ENCODE measurements at places on chromosomes 2 and 18. TPM values are rescaled to one million over a fixed set of nuclear protein-coding genes. Genes with fewer than 3 reads are reported as not detected.

- no peaks in the 10 kb centered on the region for H3K4me1 ChIP-seq
- H3K27me3 ChIP-seq = no peaks in the 10 kb centered on the region
- no peak overlapping the region for H3K4me3 ChIP-seq
- DNase-seq = no peak
Observed at GRCh38 chr2:129237966-129238725, 741.3 kb upstream of the RAB6C start.

DNA sequence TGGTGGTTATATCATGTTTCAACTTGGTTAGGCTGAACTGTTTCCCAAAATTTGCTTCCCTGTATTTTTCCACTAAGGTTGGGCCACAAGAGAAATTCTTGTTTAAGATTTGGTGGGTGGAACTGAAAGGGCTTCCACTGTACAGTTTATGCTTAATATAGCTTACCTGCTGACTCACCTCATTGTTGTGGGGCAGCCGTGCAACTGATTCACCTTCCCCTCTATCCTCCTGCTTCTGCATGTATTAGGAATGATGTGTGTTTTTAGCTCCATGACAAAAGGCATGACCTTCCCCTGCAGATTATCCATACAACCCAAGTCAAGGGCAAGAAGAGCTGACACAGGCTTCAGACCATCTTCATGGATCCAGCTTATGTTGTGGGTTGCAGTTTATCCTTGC is 98.4 kb upstream of the GULP1 start:
- no peak overlapping the region for H3K4me3 ChIP-seq
- DNase-seq = no peak
- H3K27ac ChIP-seq = no peak overlapping the region
- no peaks in the 10 kb centered on the region for H3K36me3 ChIP-seq
- no peaks in the 10 kb centered on the region for H3K4me1 ChIP-seq

- H3K36me3 ChIP-seq = no peaks in the 10 kb centered on the region
- H3K27me3 ChIP-seq = no peaks in the 10 kb centered on the region
Observed at GRCh38 chr2:64164629-64165028, 20.4 kb upstream of the PELI1 start.

DNA sequence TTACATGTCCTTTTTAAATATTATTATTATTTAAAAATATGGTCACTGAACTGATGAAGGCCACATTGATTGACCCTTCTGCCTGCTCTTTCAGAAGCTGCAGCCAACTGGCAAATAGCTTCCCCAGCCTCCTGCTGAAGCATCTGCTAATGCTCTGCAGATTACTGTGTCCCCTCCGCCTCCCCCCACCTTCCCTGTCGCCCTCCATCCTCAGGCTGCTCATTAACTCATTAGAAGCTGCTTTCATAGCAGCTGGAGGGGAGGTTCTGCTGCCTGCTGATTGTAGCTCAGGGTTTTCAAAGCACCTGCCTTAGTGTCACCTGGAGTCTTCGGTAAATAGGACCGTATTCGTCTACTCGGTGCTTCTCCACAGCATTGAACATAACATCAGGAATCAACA is 24.8 kb upstream of the LMAN1 start:
- no peaks in the 10 kb centered on the region for H3K36me3 ChIP-seq
- DNase-seq = no peak
- no peaks in the 10 kb centered on the region for H3K4me1 ChIP-seq
- H3K4me3 ChIP-seq = no peak overlapping the region
- peaks cover 11% of the 10 kb centered on the region for H3K27me3 ChIP-seq
- no peak overlapping the region for H3K27ac ChIP-seq

GRCh38 chr2:222698276-222698675 is 26.8 kb downstream of the MOGAT1 start:
- H3K36me3 ChIP-seq = no peaks in the 10 kb centered on the region
- peaks cover 15% of the 10 kb centered on the region for H3K4me1 ChIP-seq

DNA sequence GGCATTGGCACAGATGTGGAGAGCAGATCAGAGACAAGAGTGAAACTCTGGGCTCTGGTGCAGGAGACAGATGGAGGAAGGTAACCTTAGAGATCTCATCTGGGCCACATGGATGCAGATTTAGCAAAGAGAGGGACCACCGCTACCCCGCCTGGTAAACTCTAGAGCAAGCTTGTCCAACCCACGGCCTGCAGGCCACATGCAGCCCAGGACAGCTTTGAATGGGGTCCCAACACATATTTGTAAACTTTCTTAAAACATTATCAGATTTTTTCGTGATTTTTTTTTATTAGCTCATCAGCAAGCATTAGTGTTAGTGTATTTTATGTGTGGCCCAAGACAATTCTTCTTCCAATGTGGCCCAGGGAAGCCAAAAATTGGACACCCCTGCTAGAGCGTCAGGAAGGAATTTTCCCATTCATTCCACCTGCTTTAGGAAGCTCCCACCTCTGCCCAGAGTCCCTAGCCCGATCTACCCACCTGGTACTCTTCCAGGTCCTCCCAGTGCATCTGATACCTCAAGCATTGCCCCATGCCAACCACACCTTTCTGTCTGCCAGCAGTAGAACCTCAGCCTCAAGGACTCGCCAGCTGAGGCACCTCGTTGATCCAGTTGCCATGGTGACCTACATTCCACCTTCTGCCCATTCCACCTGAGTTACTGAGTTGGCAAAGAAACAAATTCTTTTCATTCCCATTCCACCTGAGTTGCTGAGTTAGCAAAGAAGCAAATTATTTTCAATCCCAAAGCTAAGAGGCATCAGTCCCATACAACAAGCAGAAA is at the start of gene CIB4:
CIB4 (minus strand) TSS at position 586 of the 784 bp plus-strand sequence; CDS start at position 534, 52 bp downstream.
- no peak within 1 kb of the TSS for H3K4me3 ChIP-seq
- H3K27me3 ChIP-seq = peaks cover 10% of the 10 kb centered on the region
- H3K4me1 ChIP-seq = no peaks in the 10 kb centered on the region
- H3K36me3 ChIP-seq = no peaks in the 10 kb centered on the region
- no peak for DNase-seq

GRCh38 chr18:36578871-36579710 is 249.7 kb downstream of the TPGS2 start:
- H3K36me3 ChIP-seq = no peaks in the 10 kb centered on the region
- no peaks in the 10 kb centered on the region for H3K4me1 ChIP-seq
- peaks cover 1% of the 10 kb centered on the region for H3K27me3 ChIP-seq
- DNase-seq = no peak
- H3K27ac ChIP-seq = no peak overlapping the region

DNA sequence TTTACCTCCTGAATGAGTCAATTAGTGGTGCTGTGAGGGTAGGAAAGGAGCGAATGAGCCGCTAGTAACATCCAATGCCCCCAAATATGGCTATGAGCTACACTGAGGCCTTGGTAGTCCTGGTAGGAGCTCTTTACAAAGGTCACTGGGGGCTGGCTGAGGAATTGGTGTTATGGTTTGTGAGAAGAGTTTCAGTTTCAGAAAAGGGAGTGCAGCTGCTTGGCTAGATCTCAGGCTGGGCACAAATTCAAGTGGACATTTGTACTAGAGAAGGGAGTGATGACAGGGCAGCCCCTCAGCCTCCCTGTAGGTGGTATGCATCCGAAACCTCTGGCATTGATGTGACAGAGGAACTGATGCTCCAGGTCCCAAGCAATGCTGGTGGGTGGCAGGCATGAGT is 13.9 kb upstream of the PAIP2B start:
- H3K4me1 ChIP-seq = peaks cover 5% of the 10 kb centered on the region
- no peak overlapping the region for H3K4me3 ChIP-seq
- H3K27ac ChIP-seq = no peak overlapping the region
- no peaks in the 10 kb centered on the region for H3K36me3 ChIP-seq

GRCh38 chr2:84971510-84972206 is 697 bp downstream of the KCMF1 start:
- no peaks in the 10 kb centered on the region for H3K27me3 ChIP-seq
- peak; percentile 83 for DNase-seq
- H3K4me1 ChIP-seq = peaks cover 62% of the 10 kb centered on the region
- peak overlapping the region; percentile 97 for H3K27ac ChIP-seq
- H3K4me3 ChIP-seq = peak overlapping the region; percentile 84

GRCh38 chr18:79935098-79935480 is 16.4 kb downstream of the SLC66A2 start:
- no peak for DNase-seq
- H3K27me3 ChIP-seq = no peaks in the 10 kb centered on the region
- H3K4me1 ChIP-seq = peaks cover 19% of the 10 kb centered on the region
- no peak overlapping the region for H3K4me3 ChIP-seq

DNA sequence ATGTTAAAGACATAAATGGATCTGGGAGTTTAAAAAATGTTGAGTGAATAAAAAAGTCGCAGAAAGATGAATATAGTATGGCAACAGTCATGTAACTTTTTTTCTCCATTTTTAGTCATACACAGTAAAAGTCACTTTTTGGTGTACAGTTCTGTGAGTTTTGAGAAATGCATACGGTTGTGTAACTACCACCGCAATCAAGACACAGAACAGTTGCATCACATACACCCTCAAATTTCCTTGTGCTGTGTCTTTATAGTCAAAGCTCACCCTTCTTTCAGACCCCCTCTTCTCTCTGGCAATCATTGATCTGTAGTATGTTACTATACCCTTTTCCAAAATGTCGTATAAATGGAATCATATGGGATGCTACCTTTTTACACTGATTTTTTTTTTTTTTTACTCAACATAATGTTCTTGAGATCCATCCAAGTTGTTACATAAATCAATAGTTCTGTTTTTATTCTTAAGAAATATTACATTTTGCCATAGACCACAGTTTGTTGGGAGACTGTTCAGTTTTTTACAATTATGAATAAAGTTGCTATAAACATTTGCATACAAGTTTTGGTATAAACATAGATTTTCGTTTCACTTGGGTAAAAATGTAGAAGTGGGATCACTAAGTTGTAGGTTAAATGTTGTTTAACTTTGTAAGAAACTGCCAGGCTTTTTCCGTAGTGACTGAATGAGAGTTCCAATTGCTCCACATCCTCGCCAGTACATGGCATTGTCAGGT is 35.4 kb upstream of the AGFG1 start:
- H3K36me3 ChIP-seq = peaks cover 11% of the 10 kb centered on the region
- H3K4me3 ChIP-seq = no peak overlapping the region
- DNase-seq = no peak
- H3K27ac ChIP-seq = no peak overlapping the region

DNA sequence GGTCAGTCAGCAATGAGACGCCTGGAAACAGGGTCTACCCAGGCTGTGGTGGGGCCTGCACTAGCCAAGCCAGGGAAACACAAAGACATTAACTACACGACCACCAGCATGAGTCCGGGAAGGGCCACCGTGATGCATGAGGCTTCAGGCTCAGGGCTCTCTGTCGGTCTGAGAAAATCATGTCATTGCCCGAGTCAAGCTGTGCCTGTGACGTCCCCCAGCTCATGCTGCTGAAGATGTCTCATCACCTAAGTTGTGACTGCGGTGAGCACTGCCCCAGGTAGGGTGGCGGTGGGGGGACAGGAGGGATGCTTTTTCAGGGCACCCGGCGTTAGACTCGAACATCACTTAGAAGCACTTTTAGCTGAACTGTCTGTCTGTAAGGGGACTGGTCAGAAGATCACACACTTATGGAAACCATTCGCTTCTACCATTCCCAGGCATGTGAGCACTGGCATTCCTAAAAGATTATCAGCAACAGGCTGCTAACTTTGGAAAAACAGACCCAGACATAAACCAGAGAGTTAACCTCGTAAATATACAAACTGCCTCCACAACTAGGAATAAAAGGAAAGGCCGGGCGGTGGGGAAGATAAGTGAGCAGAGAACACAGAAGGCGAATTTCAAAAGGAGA is 234.5 kb downstream of the HDAC4 start:
- H3K27ac ChIP-seq = no peak overlapping the region
- no peak overlapping the region for H3K4me3 ChIP-seq
- no peak for DNase-seq
- H3K4me1 ChIP-seq = peaks cover 25% of the 10 kb centered on the region
- H3K27me3 ChIP-seq = no peaks in the 10 kb centered on the region
- peaks cover 59% of the 10 kb centered on the region for H3K36me3 ChIP-seq

- no peak overlapping the region for H3K27ac ChIP-seq
- peaks cover 2% of the 10 kb centered on the region for H3K4me1 ChIP-seq
- DNase-seq = no peak
- no peak overlapping the region for H3K4me3 ChIP-seq
- H3K27me3 ChIP-seq = no peaks in the 10 kb centered on the region
Observed at GRCh38 chr2:241135737-241136136, 13.5 kb downstream of the PASK start.

DNA sequence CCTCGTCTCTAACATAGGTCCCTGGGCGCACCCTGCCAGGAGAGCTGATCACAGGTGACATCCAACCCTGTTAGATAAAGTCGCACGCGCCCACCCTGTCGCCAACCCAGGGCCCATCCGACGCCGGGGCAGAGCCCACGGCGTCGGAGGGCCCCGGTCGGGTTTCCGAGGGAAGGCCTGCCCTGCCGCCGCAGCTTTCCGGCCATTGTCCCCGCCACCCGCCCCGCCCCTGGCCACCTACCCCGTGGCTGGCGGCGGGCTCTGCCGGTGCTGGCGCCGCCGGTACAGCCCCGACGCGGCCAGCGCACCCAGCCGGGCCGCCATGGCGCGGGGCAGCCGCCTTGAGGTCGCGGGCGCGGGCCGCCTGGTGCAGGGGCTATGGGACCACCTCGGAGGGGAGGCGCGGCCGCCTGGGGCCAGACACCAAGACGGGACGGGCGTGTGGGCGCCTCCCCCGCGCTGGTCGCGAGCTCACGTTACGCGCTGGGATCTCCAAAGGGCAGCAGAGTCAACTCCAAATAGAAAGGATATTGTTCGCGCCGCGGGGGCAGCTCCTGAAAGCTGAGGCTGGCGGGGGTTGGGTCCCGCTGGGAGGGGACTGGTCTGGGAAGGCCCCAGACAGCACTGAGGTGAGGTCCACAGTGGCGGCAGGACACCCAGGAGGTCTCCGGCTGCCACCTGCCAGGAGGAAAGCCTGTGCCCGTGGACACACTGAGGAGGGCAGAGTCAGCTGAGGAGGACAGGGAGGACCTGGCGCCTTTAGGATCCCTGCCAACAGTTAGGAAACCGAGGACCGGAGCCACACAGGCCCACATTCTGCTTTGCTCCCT is 11.1 kb downstream of the LIMS2 start:
- no peak overlapping the region for H3K27ac ChIP-seq
- H3K4me3 ChIP-seq = no peak overlapping the region
- H3K36me3 ChIP-seq = no peaks in the 10 kb centered on the region
- DNase-seq = no peak
- H3K4me1 ChIP-seq = peaks cover 3% of the 10 kb centered on the region

DNA sequence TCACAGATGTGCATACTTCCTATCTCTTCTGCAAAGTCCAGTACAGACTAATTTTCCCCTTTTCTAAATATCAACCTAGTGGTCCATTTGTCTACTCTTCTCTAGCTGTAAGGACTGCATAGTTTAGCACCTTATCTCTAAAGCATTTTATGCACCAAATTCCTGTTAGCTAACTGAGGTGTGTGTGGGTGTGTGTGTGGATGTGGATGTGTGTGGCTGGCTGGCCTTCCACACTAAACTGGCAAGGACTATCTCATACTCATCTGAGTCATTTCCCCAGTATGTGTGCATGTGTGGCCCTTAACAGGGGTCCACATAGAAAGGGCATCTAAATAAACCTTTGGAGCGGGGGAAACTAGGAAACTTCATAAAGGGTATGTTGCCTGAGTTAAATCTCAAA is 139.6 kb downstream of the TTC32 start:
- H3K36me3 ChIP-seq = no peaks in the 10 kb centered on the region
- no peak overlapping the region for H3K27ac ChIP-seq
- no peaks in the 10 kb centered on the region for H3K4me1 ChIP-seq
- peaks cover 10% of the 10 kb centered on the region for H3K27me3 ChIP-seq

- no peak overlapping the region for H3K27ac ChIP-seq
- DNase-seq = no peak
- no peaks in the 10 kb centered on the region for H3K4me1 ChIP-seq
- H3K4me3 ChIP-seq = no peak overlapping the region
- H3K27me3 ChIP-seq = peaks cover 6% of the 10 kb centered on the region
- no peaks in the 10 kb centered on the region for H3K36me3 ChIP-seq
Observed at GRCh38 chr2:233686928-233687327, 5.2 kb downstream of the UGT1A7 start.

The LCT gene
- total RNA-seq = 0.36 TPM

The FAM161A gene
- total RNA-seq = 5.6 TPM

The BMP10 gene
- not detected for total RNA-seq

The LRRC30 gene
- total RNA-seq = not detected

The SH3BP4 gene
- total RNA-seq = 0.29 TPM

Data from naive thymus-derived CD8-positive, alpha-beta T cell (primary cell).